MCF 10A (cell line): ENCODE measurements at places on chromosomes 12 and 14. TPM values are rescaled to one million over a fixed set of nuclear protein-coding genes. Genes with fewer than 3 reads are reported as not detected.

FOXN4 gene
- not detected in 2 replicates for total RNA-seq

LTBP2 gene
- total RNA-seq, result 9.1 and 16.8 TPM in 2 replicates

PCED1B gene
- total RNA-seq, result 5.1 and 9.6 TPM in 2 replicates

CDCA3 gene
- total RNA-seq, result 11.7 and 25.5 TPM in 2 replicates

HOTAIR gene
- total RNA-seq, result 1.5 and 2.0 TPM in 2 replicates

OTX2 gene
- total RNA-seq, result not detected in 2 replicates

BTG1 gene
- total RNA-seq, result 128 and 129 TPM in 2 replicates

KRT73 gene
- not detected in 2 replicates for total RNA-seq

TBC1D30 gene
- 7.9 and 9.4 TPM in 2 replicates for total RNA-seq

PDE3A gene
- not detected in 2 replicates for total RNA-seq

PMCH gene
- not detected in 2 replicates for total RNA-seq

KRT86 gene
- total RNA-seq, result 37.8 and 45.1 TPM in 2 replicates

SDS gene
- total RNA-seq, result not detected in 2 replicates

MDM1 gene
- total RNA-seq, result 11.8 and 17.5 TPM in 2 replicates

GSG1 gene
- total RNA-seq, result not detected in 2 replicates

IL31 gene
- not detected in 2 replicates for total RNA-seq

GZMB gene
- total RNA-seq, result not detected in 2 replicates

HNF1A gene
- total RNA-seq, result not detected in 2 replicates

UBR7 gene
- total RNA-seq, result 12.7 and 13.0 TPM in 2 replicates

GLT8D2 gene
- 0.79 and 2.0 TPM in 2 replicates for total RNA-seq

FAM186B gene
- total RNA-seq, result 0.30 and 0.64 TPM in 2 replicates

CYP27B1 gene
- total RNA-seq, result 12.6 and 27.5 TPM in 2 replicates

MYO1H gene
- not detected in 2 replicates for total RNA-seq

CLEC14A gene
- total RNA-seq, result not detected in 2 replicates

IFT81 gene
- 8.5 and 8.7 TPM in 2 replicates for total RNA-seq

KRT75 gene
- total RNA-seq, result not detected in 2 replicates

ADSS1 gene
- total RNA-seq, result 2.9 and 5.2 TPM in 2 replicates

ZNF268 gene
- 23.4 and 26.6 TPM in 2 replicates for total RNA-seq

PLEK2 gene
- 22.4 and 39.9 TPM in 2 replicates for total RNA-seq

OR8S1 gene
- total RNA-seq, result not detected in 2 replicates

COL2A1 gene
- total RNA-seq, result 0.12 TPM in 1 of 2 replicates, not detected in the other

ADAMTS20 gene
- not detected in 2 replicates for total RNA-seq

CCDC38 gene
- total RNA-seq, result 0.12 TPM in 1 of 2 replicates, not detected in the other

USP44 gene
- total RNA-seq, result not detected in 2 replicates

STAC3 gene
- 2.5 and 2.8 TPM in 2 replicates for total RNA-seq

COX8C gene
- total RNA-seq, result not detected in 2 replicates

TMTC1 gene
- 100 and 109 TPM in 2 replicates for total RNA-seq
